ENCODE measurements at places on chromosomes 2 and 18.

GRCh38 chr2:111685342-111685741 is 198.7 kb downstream of the ANAPC1 start:
- DNase-seq, result no peak

GRCh38 chr2:224354632-224355211 is 47.2 kb downstream of the FAM124B start:
- DNase-seq, result no peak

DNA sequence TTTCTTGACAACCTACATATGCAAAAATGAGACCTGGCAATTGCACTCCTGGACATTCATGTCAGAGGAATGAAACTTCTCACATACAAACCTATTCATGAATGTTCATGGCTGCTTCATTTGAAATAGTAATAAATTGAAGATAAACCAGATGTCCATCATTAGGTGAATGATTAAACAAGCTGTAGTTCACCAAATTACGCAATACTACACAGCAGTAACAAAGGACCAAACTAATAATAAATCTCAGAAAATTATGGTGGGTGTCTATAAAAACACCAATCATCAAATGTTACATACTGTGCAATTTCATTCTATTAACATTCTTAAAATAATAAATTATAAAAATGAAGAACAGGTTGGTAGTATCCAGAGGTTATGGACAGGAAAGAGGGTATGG is 13.5 kb downstream of the DOK6 start:
- no peak for DNase-seq

DNA sequence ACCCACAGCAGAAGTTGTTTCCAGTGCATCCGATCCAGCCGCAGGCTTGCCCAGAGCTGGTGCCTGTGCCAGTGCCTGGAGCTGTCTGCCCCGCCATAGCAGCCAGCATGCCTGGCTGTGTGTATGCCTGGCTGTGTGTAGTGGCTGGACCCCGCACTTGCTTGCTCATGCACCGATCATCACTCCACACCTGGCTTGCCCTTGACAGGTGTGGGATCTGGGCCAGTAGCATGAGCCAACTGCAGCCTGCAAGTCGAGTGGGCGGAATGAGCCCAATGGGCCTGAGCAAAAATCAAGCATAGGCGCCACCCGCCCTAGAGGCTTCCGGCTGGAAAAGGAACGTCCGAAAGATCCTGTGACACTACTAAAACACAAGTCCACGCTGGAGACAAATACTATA is 74.5 kb downstream of the EPB41L3 start:
- no peak for DNase-seq

DNA sequence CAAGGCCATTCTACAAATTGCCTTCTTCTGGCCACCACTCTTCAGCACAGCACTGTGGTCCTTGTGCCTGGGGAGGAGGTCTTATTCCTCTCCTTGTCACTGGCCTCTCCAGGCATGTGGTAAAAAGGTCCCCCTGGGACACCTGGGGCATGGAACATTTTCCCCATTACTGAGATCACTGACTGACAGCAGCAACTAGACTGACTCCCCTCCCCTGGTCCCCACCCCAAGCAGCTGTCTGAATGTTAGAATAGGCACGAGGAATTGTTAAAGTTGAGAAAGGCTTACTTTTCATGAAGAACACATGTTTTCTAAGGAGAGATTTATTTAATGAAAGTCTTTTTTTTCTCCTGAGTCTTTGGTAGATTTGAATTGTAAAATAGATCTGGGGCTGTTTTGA is 39.5 kb upstream of the RTN4 start:
- DNase-seq, result no peak

DNA sequence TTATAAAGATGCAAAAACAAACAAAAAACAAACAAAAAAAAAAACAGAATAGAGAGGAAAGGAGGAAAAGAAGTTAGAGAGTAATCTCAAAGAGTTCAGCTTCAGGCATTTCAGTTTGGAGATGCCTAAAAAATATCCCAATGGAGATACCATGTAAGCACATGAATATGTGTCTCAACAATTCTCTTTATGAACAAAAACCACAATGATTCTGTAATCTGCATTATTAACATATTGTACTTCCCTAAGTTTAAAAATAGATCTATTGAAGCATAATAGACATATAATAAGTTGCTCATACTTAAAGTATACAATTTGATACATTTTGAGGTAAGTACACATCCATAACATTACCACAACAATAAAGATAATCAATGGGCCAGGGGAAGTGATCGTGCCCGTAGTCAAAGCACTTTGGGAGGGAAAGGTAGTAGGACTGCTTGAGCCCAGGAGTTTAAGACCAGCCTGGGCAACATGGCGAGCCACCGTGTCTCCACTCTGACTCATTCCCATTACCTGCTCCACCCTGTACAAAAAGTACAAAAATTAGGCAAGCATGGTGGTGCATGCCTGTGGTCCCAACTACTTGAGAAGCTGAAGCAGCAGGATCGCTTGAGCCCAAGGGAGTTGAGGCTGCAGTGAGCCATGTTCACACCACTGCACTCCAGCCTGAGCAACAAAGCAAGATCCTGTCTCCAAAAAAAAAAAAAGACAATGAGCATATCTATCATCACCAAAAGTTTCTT is 158.9 kb downstream of the ATAD2B start:
- DNase-seq, result no peak

DNA sequence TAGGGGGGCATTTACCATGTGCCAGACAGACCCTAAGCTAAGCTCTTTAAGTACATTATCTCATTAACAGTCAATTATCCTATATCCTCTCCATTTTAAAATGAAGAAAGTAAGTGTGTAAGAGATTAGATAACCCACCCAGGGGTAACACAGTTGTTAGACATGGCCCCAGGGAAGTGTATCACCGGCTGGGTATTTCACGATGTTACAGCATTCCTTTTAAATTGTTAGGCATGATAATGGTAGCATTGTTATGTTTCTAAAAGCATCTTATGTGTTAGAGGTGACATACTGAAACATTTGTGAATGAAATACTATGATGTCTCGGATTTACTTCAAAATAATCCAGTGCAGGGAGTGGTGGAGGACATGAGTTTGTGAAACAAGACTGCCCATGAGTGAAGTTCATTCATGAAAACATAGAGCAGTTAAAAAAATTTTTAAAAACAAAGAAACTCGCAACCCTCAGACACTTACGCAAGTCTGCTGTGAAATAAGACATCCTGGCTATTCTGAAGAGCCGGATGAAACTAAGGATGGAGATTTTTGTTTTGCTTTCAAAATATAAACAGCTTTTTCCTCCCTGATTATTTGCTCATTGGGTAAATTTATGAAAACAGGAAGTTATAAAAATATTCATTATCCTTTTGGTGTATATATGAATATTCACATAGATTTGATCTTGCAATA is 54.9 kb downstream of the IL1RL2 start:
- DNase-seq, result no peak

GRCh38 chr2:29660201-29660600 is 261.2 kb downstream of the ALK start:
- no peak for DNase-seq

- DNase-seq, result no peak
Measured at GRCh38 chr2:216690456-216690852, 4.9 kb downstream of the IGFBP5 start.

DNA sequence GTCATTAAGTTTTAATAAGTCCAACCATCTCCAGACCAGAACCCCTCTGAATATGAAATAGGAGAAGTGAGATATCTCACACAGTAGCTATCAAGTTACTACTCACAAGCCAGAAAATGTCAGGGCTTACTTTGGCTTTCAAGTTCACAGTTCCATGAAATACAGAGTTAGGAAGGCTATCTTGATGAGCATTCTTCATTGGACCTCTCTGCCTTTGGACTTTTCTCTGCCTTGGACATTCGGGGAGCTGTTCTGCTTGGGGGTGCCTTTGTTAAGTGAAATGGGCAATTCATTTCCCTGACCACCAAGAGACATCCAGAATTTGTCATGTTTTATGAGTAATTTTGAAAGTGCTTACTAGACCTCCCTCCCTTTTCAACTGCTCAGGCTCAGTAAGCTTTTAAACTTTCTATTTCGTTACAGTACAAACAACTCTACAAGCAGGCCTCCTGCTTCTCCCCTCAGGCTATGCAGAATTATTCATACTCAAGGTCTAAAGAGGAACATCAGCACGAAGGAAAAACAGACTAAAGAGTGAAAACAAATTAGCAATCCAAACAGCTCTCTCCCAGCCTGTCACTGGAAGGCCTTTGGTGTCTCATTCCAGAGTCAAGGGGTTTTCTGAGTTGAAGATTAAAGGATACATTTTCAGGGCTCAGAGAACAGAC is 95.3 kb downstream of the MREG start:
- DNase-seq, result no peak

- DNase-seq, result no peak
Measured at GRCh38 chr18:31596081-31596872, 4.6 kb downstream of the TTR start.
